ENCODE measurements at places on chromosomes 1 and 21. TPM values are rescaled to one million over a fixed set of nuclear protein-coding genes. Genes with fewer than 3 reads are reported as not detected.

FYB2 gene
- not detected for total RNA-seq

FAM20B gene
- total RNA-seq, result 44.2 TPM

CLCNKA gene
- total RNA-seq, result not detected

RXRG gene
- not detected for total RNA-seq

UBL4B gene
- total RNA-seq, result not detected

DDAH1 gene
- 32.9 TPM for total RNA-seq

RHBG gene
- total RNA-seq, result not detected

All from aortic smooth muscle cell (primary cell).